ENCODE measurements at places on chromosomes 2 and 18.

DNA sequence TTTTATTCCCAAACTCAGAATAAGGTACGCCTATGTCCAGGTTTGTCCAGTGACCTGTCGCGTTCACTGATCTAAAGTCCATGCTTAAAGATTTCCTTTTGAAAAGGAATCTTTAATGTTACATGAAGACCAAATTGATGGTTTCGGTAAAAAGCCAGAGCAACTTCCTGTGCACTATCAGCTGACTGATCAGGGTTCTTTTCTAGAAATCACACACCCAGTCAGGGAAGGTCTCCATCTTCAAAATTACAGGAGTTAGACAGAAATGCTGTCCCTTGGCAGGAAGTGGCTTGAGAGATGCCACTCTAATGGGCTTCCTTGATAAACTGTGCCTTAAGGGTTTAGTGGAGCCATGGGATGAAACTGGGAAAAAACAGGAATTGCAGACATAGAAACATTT, 14.7 kb upstream of the ARHGAP25 start:
- no peak for DNase-seq

GRCh38 chr2:67985586-67985985, 77.2 kb downstream of the C1D start:
- DNase-seq: no peak

- DNase-seq: no peak
Observed at GRCh38 chr2:21245565-21245964, 121.8 kb downstream of the TDRD15 start.

DNA sequence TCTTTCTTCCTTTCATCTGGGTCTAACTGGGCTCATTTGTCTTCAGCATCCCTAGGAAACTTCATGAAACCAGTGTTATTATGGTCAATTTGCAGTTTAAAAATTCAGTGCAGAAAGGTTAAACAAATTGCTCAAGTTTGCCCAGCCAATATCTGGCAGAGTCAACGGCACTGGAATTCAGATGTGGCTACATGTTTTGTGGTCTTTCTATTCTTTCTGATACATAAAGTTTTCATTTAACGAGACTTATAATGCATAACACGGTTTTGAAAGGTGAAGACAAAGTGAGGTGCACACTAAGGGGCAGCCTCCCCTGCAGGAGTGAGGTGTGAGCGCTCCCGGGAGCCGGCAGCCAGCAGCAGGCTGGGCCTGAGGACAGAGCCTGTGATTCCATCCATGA, 164.6 kb downstream of the RTP5 start:
- no peak for DNase-seq

DNA sequence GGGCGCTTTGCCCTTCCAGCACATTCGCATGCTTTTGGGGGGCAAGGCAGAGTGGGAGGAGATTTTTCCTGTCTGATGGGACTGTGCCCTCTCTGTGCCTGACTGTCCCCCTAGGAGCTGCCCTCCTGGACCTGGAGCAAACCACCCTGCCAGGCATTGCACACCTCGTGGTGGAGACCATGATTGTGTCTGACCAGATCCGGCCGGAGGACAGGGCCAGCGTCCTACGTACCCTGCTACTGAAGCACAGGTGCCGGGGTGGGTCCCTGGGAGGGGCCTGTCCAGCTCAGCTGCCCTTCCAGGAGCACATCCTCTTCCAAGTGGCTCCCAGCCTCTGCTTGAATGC, 5.3 kb downstream of the SLC4A3 start:
- DNase-seq: no peak

- DNase-seq: no peak
Observed at GRCh38 chr2:19554520-19554919, 196.1 kb upstream of the OSR1 start.

DNA sequence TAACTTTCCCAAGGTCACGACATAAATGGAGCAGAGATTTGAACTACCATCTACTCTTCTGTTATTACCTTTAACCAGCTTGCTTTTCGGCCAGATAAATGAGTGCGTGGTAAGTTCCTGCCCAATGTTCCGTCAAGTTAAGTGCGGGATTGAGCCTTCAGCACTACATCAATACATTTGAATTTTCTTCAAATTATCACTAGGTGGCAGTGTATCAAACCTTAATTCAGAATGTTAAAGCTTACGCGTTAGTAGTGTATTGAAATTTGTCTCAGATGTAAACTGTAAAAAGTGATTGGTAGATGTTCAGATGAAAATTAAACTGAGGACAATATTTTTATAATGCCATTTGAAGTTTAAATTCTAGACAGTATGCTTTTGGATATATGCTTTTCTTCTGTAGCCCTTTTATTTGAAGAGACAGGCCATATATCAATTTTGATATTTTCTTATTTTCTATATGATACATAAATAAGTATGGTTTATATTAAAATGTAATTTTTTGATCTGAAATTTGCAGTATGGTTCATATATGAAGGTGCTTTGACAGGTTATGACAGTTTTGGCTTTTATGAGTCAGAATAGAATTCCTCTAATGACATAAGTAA, 681.3 kb downstream of the ADCYAP1 start:
- DNase-seq: peak; percentile 25

GRCh38 chr18:47929681-47930198, 719 bp downstream of the SMAD2 start:
- peak; percentile 39 for DNase-seq

- no peak for DNase-seq
Observed at GRCh38 chr2:38626326-38627035, 23.8 kb upstream of the HNRNPLL start.

- no peak for DNase-seq
Observed at GRCh38 chr2:219279916-219280516, 850 bp downstream of the DNAJB2 start.

GRCh38 chr18:13286456-13287125, 68.0 kb downstream of the LDLRAD4 start:
- DNase-seq: no peak

DNA sequence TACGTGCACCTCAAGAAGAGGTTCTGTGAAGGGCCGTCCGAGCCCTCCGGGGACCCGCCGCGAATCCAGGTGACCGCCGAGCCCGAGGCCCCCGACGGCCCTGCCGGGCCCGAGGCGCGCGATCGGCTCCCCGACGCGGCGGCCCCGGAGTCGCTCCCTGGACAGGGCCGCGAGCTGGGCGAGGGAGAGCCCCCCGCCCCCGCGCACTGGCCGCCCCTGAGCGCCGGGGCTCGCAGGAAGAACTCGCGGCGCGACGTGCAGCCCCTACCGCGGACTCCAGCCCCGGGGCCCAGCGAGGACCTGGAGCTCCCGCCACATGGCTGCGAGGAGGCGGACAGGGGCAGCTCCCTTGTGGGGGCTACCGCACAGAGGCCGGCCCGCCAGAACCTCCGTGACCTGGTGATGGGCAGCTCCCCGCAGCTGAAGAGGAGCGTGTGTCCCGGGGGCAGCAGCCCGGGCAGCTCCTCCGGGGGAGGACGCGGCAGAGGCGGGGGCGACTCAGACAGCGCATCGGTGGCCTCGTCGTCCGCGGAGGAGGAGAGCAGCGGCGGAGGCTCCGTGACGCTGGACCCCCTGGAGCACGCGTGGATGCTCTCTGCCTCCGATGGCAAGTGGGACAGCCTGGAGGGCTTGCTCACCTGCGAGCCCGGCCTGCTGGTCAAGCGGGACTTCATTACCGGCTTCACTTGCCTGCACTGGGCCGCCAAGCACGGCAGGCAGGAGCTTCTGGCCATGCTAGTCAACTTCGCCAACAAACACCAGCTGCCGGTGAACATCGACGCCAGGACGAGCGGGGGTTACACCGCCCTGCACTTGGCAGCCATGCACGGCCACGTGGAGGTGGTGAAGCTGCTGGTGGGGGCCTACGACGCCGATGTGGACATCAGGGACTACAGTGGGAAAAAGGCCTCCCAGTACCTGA, 812 bp downstream of the SOWAHC start:
- no peak for DNase-seq

DNA sequence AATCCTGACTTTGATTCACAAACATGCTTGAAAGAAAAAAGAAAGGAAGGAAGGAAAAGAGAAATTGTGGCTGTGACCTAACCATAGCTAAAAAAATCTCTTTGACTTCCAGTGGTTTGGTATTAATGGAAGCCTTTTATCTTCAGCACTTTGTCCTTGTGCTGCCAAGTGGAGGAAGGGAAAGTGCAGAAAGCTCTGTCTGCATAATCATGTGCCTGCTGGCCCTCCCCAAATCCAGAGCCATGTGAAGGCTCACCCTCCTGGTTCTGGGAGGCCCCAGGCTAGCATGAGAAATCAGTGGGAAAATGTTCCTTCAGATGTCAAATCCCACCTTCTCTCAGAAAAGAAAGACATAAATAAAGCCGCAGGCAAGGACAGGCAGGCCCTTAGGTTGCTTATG, 48.3 kb upstream of the BMPR2 start:
- no peak for DNase-seq

GRCh38 chr2:152510621-152511020, 175.6 kb downstream of the FMNL2 start:
- DNase-seq: no peak

- DNase-seq: no peak
Observed at GRCh38 chr2:68992933-68993332, 18.5 kb downstream of the GKN1 start.

DNA sequence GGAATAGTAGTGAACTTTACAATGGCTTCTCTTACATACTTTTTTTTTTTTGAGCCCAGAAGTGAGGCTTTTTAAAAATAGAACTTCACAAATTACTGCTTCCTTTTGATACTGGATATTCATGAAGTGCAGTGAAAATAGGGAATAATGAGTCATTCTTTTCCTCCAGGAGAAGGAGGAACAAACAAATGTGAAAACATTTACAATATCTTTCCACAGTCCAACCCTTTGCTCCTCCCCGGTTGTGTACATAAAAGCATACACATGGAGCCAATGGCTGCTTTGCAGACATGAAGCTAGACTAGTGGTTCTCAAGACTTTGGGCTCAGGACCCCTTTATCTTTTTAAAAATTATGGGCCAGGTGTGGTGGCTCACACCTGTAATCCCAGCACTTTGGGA, 266.9 kb downstream of the GBX2 start:
- no peak for DNase-seq

DNA sequence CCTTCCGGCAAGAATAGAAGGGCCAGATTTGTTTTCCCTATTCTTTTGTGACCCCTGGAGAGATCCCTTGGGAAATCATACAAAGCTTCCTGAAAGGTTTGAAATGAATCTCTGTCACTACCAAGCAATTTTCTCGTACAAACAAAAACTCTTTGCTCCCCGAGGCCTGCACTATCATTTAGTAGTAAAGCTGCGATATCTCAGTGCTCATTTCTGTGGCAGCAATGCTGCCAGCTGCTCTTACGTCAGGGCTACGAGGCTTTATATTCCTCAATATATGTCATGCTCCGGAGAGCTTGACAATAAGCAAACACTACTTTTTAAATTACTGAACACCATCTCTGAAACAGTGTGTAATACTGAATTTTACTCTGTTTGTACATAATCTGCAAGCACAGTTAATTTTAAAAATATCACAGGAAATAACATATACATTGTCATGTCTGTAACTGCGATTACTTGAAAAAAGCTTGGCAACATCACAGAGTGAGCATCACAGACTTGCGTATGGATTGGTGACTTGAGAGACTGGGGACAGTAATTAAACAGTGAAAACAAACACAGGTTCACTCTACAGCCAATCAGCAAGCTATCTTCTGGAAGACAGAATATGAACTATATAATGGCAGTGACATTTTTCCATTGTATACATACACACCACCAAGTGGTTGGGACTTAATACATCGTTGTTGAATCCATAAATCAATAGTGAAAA, 403.3 kb upstream of the NETO1 start:
- no peak for DNase-seq

GRCh38 chr2:106764614-106765013, 121.4 kb downstream of the ST6GAL2 start:
- no peak for DNase-seq

DNA sequence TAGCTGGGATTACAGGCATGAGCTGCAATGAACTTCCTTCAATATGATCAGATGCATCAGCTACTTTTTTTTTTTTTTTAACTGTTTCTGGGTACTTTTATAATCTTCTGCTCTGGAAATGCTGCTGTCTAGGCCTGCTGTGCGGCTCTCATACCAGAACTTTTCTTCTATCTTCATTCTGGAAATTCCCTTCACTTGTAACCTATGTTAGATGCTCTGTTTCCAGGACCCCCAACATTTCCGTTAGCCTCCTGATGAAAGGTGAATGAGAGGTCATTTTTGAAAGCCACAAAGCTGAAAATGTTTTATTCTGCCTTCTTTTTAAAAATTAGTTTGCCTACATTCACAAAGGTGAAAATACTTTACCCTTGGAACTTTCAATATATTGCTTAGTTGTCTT, 8.6 kb downstream of the AGFG1 start:
- DNase-seq: no peak

DNA sequence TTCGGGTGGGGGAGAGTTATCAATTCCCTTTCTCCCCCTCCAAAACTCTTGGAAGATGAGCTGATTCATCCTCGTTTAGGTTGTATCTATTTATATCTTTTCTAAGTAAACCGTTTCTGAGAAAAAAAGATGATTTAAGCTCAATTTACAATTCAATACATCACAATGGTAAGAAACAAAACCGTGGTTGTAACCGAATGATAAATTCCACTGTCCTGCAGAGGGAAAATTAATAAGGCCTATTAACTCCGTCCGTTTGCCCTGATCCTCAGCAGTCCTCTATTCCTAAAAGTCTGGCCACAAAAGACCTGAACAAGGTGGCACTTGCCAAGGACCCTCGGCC, 286.2 kb downstream of the TCF4 start:
- DNase-seq: no peak

DNA sequence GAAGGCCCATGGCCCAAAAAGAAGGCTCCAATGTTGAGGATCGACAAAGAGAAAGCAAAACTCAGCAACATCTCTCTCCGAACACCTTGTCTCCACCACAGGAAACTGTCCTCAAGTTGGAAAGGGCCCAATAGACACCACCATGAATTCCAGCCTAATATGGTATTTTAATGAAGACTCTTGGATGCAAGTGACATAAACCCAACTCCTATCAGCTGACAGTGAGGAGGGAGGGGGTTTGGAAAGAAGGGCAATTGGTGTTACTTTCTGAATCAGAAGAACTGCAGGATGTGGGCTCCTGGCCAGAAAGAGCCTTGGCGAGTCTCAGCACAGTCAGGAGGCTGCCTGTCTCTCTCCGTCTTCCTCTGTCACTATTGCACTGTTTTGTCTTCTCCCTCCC, 40.3 kb upstream of the SIGLEC15 start:
- peak; percentile 46 for DNase-seq

Measured in AG10803 (cell line).